Activated CD4-positive, alpha-beta T cell treated with anti-CD3 and anti-CD28 coated beads, Interleukin-2, amount 50 U/mL, for 16 hours (primary cell): ENCODE measurements at places on chromosomes 3 and 15.

DNA sequence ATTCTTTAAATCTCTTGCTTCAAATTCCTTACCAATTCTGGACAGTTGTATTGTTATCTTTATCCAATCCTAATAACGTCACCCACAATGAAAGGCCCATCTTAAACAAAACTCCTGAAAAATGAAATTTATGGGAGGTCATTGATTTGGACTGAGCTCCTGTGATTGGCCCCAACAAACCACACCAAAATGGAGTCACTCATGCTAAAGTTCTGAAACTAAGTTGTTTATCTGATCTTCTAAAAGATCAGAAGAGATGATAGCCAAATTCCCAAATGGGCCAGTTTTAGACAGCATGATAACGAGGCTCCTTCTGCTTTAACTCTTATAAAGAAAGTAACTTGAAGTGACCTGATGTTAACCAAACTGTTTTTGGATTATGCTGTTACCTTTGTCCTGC lies 39.7 kb upstream of the GPD1L start:
- no peak for DNase-seq

DNA sequence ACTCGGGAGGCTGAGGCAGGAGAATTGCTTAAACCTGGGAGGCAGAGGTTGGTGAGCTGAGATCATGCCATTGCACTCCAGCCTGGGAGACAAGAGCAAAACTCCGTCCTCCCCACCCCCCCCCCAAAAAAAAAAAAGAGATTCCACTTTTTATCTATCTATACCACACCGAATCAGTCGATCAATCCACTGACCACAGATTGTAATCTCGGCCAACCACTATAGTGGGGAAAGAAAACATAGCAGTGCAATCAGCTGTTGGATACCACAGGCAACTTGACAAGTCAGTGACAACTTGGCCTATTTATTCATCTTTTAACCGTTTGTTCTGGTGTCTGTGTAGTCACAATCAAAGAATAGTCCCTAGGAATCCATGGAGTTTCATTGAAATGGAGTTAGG lies 299.2 kb downstream of the FHIT start:
- DNase-seq, result no peak

- DNase-seq, result no peak
Measured at GRCh38 chr3:144369129-144369879, 397.7 kb downstream of the DIPK2A start.

DNA sequence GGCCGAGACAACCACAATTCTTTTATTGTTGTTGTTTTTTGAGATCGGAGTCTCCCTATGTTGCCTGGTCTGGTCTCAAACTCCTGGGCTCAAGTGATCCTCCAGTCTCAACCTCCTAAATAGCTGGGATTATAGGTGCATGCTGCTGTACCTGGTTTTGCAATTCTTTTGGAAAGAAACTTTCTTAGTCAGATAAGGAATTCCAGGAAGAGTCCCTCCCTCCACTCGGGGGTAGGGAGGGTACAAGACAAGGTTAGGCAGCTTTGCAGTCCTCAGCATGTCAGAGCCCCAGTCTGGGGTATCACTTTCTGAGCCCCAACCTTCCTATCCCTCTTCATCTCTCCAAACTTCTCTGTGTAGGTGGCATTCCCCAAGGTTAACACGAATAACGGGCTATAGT lies 33.8 kb upstream of the FURIN start:
- no peak for DNase-seq

DNA sequence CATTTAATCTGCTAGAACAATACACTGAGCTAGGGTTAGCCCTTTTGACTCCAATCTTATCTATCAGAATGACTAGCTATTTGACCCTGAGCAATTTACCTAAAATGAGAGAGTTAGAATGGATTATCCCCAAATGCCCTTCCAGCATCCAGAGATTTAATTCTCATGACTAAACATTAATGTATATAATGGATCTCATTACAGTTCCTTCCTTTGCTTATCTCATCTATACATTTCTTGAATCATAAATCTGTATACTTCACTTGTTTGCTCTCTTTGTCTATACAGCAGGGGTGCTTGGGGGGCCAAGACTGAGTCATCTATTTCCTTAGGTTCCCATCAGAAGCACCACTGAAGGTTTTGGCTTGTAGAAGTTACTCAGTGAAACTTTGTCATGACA lies 565.8 kb downstream of the IGSF11 start:
- no peak for DNase-seq
